ENCODE measurements at places on chromosomes 12 and 14.
A peak's percentile ranks its signal among the peaks of the same experiment; 100 is the strongest.

- no peak for DNase-seq
Measured at GRCh38 chr12:47184813-47185212, 105.1 kb upstream of the AMIGO2 start.

DNA sequence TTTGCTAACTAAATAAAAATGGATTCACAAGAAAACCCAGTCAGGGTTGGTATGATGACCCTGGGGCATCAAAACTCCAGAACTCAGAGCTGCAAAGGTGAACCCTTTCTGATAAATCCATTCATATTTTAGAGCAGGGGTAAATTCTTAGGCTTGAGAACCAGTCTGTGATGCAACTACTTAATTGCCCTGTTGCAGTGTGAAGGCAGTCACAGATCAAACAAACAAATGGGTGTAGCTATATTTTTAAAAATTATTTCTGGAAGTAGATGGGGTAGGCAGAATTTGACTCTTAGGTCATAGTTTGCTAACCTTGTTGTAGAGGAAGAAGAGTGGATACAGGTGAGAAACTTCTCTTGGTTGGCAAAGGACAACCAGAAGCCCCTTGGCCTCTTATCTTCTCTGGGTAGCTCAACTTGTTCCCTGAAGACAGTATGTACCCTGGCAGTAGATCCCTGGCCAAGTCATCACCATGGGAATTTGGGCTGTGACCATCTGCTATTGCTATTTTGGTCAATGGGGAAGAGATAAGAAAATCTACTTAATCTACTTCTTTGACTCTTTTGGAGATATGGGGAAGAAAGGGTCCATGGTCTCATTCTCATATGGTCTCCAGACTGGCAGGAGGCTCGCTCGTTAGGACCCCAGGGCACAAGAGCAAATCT is 216.1 kb downstream of the PPM1H start:
- DNase-seq = no peak

DNA sequence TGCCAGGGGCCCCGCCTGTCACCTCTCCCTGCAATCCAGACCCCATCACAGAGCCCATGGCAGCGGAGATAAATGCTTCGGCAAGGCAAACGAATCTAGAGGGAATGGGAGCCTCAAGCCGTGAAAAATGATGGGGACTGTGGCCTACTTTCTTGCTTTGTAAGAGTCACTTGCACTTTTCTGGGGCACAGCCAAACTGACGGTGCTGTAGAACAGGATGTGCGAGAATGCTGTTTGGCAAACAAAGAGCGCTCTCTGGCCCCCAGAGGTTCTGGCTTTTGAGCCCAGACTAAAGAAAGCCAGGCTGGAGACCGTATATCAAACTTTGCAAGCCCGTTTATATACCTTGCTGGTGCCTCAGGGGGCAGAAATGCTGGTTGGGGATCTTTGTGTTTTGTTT is 108.7 kb downstream of the CACNA1C start:
- no peak for DNase-seq

- DNase-seq = peak; percentile 21
Measured at GRCh38 chr14:44963775-44964380, 1.9 kb downstream of the TOGARAM1 start.

DNA sequence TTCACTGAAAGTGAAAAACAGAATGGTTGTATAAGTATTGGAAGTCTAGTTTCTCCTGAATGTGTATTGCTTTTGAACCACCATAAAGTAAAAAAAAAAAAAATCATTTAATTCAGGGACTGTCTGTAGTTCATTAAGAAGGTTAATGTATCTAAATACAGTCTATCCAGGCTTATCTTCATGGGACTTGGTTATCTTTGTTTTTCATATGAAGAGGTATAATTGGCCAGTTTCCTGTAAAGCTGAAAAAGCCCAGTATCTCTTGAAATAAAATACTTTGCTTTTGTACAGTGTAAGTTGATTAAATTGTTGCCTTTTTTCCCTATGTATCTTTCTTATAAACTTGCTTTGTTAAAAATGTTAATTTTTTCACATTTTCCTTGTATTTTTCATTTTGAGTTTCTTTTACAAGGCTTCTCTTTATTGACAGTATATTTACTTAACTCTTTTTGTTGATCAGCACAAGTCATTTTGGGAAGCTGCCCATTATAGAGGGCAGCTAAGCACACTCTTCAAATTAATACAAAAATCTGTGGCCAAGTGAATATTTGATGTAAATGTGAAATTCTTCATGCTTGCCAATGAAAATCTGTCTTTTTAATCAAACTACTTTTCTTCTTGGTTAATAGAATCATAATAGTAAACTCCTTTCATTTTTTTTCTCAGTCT is 156.0 kb downstream of the TMTC3 start:
- DNase-seq = no peak

- no peak for DNase-seq
Measured at GRCh38 chr14:103496776-103497175, 25.9 kb downstream of the CKB start.

GRCh38 chr14:100131181-100131580 is 28.3 kb downstream of the DEGS2 start:
- no peak for DNase-seq

DNA sequence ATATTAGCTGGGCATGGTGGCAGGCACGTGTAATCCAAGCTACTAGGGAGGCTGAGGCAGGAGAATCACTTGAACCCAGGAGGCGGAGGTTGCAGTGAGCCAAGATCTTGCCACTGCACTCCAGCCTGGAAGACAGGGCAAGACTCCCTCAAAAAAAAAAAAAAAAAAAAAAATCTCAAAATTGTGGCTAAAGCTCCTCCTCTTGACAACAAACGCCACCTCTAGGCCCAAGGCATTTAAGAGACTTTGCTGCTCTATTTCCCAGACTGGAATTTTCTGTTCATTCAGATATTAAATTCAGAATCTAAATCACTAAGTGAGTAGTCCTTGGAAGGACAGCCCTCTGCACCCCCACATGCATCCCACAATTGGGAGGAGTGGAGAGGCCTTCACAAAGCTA is 1.4 kb downstream of the ZFYVE1 start:
- no peak for DNase-seq

GRCh38 chr12:10901427-10901826 is 7.9 kb downstream of the TAS2R13 start:
- DNase-seq = no peak

- DNase-seq = no peak
Measured at GRCh38 chr14:105287249-105288102, 13.3 kb downstream of the BRF1 start.

DNA sequence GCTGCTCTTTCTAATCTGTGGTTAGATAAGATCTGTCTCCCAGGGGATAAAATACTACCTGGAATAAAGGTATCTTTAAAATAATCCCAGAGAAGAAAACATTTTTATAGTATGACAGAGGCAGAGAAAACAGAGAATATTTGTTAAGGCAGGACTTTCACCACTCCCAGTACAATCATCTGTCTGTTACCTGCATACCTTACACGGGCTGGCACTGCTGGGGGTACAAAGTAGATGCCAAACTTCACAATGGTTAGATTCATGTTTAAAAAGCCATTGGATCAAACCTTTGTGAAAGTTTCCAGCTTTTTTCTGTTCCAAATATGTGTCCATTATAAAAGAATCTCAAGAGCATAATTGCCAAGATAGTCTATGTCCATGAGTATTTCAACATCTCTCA is 273.6 kb upstream of the BTG1 start:
- no peak for DNase-seq

- no peak for DNase-seq
Measured at GRCh38 chr12:24879644-24880043, 69.3 kb downstream of the BCAT1 start.

- DNase-seq = no peak
Measured at GRCh38 chr12:116320791-116321217, 43.3 kb upstream of the MED13L start.

DNA sequence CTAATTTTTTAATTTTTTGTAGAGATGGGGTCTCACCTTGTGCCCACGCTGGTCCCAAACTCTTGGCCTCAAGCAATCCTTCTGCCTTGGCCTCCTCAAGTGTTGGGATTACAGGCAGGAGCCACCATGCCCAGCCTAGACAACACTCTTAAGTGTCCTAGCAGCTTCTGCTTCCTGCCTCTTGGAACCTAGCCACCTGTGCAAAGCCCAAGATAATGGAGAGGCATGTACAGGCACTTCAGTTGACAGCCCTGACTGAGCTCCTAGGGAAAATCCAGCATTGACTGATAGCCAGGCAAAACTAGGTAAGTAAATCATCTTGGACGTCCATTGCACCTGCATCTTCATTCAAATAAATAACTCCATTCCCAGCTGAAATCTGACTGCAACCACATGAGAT is 15.5 kb downstream of the COX14 start:
- no peak for DNase-seq

DNA sequence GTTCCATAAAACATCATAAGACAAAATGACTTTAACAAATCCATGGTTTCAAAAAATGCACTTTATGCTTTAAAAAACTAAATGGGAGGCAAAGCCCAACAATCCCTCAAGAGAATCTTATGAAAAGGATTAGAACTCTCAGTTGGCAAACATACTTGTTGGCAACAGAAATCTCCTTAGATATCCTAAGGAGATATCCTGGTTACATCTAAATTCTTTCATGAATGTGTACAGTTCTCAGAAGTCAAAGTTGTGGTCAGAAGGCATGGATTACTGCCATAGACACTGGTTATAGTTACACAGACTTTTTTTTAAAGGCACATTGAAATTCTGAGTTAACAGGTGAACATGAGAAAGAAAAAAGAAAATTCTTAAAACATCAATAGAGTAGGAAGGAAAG is 17.5 kb upstream of the ISM2 start:
- no peak for DNase-seq
